ENCODE measurements at places on chromosomes 5 and 9. TPM values are rescaled to one million over a fixed set of nuclear protein-coding genes. Genes with fewer than 3 reads are reported as not detected.

Gene HNRNPH1
- total RNA-seq = 304 TPM

Gene LHX3
- total RNA-seq = not detected

Gene FAM78A
- total RNA-seq = 16.8 TPM

Gene IL9
- total RNA-seq = not detected

Gene ARAP3
- total RNA-seq = 8.5 TPM

Gene PCDHGA5
- total RNA-seq = 6.4 TPM

Gene TLX3
- not detected for total RNA-seq

Gene VDAC1
- 170 TPM for total RNA-seq

Gene TJP2
- 105 TPM for total RNA-seq

DNA sequence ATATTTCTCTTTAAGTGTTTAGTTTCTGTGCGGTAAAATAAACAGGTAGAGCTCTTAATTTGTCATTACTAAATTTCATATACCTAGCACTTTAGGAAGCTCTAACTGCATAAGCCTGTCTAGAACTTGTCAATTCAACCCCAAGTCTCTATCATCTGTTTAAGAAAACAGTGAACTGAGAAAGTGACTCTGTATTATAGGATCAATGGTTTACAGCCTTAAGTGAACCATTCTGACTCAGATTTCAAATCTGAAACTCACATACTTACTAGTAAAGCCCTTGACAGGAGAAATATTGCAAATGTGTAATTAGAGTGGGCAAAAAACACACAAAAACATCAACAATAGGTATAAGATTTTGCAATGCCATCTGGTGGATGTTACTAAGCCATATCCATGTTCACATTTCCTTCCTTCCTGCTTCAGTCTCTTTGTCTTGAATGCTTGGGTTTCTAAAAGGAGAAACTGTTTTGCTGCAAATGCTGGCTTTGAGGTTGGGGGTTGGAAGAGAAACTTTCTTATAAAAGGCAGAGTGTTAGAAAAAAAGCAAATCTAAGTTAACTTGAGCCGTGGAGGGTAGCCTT lies 101.8 kb downstream of the DOCK8 start:
- no peak for DNase-seq

DNA sequence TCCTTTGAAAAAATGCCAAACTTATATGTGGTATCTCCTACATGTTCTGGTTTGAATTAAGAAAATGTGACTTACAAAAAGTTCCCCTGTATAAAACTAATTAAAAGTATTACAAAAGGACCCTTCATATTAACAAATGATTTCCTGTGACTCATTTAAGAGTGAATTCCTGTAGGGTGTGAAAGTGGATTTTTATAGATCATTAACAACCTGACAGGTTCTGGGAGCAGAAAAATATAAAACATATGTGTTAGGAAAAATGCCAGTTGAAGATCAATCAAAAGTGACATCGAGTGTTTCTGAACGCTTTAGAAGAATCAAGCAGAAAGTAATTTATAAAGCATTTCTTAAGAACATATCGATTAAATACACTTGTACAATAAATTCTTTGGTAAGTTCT lies 35.5 kb downstream of the CAMK4 start:
- DNase-seq = no peak

DNA sequence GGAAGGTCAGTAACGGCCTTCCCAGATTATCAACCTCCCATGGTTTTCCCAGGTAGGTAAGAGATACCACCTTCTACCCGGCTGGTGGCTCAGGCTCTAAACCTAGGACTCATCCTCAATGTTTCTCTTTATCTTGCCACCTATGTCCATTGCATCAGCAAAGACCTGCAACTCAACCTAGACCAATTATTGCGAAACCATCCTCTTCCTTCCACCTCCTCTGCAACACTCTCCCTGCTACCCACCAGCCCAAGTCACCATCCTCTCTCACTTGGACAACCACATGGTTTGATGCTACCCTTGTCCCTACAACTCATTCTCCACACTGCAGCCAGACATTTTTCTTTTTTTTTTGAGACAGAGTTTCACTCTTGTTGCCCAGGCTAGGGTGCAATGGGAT lies 65.4 kb upstream of the GDNF start:
- DNase-seq = no peak

DNA sequence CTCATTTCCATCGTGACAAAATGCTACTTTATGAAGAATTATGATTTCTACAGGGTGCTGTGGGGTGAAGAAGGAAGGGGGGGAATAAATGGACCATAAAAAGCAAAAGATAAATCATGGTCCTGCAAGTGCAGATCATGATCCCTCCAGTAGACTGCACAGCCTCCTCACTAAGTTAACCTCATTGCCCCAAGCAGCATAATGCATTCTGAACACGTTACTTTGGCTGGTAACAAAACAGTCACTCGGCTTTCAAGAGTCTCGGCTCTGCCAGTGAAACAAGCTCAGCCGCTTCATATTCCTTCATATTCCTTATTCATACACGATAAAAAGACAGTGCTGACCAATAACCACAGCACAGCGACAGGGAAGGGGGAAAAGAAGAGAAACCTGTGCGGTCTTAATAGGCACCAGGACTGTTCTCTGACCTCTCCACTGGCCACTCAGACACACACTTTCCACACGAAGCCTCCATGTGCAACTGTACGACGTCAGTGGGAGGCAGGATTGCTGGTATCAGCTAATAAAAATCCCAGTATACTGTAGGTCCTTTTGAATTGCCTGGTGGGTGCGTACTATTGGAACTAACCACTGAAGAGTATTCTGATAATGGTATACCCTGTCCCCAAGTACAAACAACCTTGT lies 60.5 kb downstream of the ANKH start:
- DNase-seq = no peak

DNA sequence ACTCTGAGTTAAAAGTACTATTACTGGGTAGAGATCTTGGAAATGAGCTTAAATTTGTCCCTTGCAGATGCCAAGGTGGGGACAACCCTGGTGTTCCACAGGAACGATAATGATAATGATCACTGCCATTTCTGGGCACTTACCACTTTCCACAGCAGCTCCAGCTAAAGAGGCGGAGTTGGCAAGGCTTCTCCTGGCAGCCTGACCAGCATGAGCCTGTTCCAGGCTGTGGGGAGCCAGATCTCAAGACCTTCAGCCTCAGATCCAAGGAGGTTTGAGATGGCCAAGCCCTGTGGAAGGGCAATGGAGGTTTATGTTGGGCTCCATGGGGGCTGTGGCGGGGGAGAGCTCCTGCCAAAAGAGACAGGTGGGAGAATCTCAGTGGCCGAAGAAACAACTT lies 244.9 kb upstream of the MVB12B start:
- no peak for DNase-seq

DNA sequence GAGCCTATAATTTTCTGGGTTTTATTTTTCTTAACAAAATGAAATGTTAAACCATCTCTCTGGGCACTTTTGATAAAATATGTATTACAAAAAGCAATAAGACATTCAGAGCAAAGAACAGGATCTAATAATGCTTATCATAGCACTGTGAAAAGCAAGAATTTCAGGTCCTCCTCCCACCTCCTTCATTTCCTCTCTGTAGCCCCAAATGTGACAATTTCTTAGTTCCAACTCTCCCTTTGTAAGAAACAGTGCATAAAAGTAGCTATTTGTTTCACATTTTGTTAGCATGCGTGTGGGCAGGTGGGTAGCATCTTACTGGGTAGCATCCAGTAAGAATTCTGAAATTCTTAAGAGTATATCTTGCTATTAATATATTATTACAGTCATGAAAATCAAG lies 130.9 kb upstream of the RASA1 start:
- no peak for DNase-seq

- no peak for DNase-seq
Observed at GRCh38 chr9:120109242-120109641, 470.7 kb downstream of the CDK5RAP2 start.

- DNase-seq = no peak
Observed at GRCh38 chr5:86029308-86029707, 588.4 kb upstream of the COX7C start.

DNA sequence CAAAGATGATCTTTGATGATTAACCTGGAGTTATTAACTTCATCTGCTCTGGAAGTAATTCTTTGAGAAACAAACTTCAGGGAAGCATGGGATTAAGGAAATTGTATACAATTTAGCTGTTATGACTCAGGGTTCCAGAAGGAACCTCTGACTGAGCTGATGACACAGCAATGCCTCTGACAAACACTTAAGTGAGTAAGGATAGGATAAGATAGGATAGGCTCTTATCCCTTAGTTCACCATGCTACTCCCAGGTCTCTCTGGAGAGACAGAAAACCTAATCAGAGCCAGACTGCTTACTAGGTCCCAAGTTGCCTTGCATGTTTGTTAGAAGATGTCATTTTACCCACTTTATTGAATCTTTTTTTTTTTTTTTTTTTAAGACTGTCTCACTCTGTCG lies 12.6 kb upstream of the TMEM38B start:
- DNase-seq = no peak

- no peak for DNase-seq
Observed at GRCh38 chr5:125576822-125577221, 830.4 kb upstream of the ZNF608 start.

DNA sequence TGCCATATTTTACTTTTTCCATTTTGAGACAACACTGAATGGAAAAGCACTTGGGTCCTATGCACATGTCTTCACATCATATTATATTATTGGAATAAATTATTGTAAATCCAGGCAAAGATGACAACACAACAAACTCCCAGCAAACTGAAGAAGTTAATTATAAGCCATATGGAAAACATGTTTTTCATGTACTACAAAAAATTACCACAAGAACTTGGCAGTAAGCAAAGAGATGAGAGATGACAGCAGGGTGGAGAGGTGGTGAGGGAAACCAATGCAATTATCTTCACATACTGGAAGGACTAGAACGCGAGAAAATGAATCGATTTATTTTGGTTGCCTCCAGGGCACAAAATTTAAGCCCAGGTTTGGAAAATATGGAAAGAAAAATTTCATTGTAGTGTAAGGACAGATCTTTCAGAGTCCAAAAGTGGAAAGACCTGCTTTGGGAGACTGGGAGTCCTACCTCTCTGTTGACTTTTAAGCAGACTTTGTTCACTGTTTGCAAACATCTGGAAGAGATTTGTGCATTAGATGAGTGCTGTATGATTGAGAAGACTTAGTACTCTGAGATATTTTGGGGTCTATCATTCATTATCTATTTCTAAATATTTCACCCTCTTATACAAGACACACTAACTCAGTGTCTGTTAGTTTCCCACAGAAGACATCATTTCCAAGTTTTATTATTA lies 138.0 kb downstream of the TMEM232 start:
- DNase-seq = no peak

DNA sequence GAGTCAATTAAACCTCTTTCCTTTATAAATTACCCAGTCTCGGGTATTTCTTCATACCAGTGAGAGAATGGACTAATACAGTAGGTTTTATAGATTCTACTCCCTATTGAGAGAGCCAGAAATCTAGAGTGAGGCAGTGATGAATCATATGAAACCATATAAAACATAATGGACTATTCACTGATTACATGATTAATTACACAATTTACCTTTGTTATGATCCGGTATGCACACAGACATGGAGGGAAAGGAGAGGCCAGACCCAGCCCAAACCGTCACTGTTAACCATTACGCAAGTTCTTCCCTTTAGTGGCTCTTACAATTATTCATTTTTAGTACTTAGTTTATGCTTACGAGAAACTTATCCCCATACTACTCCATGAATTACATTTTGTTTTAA lies 205.0 kb downstream of the DNAH5 start:
- DNase-seq = no peak

DNA sequence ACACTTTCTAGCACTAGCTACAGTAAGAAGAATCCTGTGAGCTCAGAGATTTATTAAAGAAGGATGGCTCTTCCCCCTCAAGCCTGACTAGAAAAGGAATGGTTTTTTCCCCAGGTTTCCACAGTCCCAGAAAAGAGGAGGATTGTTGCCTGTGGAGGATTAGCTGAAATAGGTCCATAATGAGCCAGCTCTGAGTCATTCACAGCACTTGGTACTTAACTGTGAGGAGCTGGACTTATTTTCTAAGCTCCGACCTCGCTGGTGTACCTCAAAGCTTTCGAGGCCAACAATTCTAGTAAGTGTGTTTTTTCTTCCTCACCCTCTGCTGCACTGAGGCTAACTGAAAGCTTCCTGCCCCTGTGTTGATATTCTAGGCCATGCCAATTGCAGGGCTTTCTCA lies 222.5 kb upstream of the IL12B start:
- no peak for DNase-seq

- no peak for DNase-seq
Observed at GRCh38 chr5:129046151-129046550, 48.4 kb upstream of the ISOC1 start.

GRCh38 chr9:133592731-133593409 lies 16.3 kb downstream of the FAM163B start:
- DNase-seq = no peak

DNA sequence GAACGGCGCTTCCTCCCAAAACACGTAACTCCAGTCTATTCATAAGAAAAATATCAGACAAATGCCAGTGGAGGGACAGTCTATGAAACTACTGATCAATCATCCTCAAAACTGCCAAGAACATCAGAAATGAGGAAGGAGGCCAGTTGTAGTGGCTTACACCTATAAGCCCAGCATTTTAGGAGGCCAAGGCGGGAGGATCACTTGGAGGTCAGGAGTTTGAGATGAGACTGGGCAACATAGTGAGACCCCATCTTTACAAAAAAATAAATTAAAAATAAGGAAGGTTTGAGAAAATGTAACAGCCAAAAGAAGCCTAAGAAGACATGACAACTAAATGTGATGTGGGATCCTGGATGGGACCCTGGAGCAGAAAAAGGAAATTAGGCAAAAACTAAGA lies 58.9 kb upstream of the MIER3 start:
- no peak for DNase-seq

GRCh38 chr5:150774145-150774544 lies 4.4 kb upstream of the SMIM3 start:
- no peak for DNase-seq

- DNase-seq = no peak
Observed at GRCh38 chr5:55557123-55557522, 22.4 kb upstream of the PLPP1 start.

GRCh38 chr5:3056866-3057265 lies 305.4 kb upstream of the IRX2 start:
- no peak for DNase-seq

DNA sequence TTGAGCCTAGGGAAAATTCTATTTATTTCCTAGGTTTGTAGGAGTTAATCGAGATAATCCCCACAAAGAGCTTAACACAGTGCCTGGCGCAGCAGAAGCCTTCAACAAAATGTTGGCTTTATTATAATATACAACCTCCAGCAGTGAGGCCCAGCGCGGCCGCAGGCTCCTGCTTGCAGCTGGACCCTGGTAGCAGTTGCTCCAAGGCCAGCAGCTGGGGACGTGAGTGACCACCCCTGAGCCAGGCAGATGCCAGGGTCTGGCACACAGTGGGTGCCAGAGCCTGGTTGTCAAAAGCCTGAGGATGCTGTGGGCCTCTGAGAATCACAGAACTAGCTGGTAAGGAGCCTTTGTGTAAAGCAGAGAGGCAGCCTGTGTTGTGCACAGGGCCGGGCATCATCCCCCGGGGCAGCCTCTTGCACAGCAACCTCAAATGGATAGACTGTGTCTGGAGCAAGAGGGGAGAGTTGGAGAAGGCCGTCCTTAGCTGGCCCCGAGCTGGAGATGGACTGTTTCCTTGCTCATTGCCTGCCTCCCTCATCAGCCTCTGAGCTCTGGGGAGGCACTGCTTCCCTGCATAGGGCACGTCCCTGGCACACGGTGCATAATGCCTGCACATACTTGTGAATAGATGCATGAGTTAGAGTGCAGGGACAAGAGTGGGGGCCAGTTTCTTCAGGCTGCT lies 17.3 kb downstream of the CSF1R start:
- DNase-seq = no peak
